ENCODE measurements at places on chromosomes 11 and 22.

DNA sequence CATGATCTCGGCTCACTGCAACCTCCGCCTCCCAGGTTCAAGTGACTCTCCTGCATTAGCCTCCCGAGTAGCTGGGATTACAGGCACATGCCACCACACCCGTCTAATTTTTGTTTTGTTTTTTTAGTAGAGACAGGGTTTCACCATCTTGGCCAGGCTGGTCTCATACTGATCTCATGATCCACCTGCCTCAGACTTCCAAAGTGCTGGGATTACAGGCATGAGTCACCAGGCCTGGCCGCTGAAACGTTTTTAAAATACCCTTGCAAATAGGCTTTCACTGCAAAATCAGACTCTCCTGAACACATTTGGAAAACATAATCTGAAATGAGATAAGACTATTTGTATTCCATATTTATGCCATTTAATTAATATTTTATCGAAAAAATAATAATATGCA lies 826.1 kb upstream of the CNTN5 start:
- DNase-seq: no peak

DNA sequence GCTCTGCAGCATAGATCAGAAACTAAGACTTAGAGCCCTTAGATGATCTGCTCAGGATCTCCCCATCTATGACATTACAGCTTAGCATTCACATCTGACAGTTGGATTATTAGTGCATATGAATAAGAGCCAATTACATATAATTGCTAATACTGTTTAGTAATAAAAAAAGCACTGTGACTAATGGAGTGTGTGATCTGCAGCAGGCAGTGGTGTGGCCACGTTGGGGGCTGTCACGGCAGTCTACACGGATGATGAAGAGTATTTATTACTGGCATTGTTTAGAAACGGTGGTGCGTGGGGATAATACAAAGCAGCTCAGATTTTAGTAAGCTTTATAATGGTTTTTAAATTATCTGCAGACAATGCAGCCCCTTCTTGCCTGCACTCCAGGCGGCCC lies 93.5 kb upstream of the TIMP3 start:
- no peak for DNase-seq

DNA sequence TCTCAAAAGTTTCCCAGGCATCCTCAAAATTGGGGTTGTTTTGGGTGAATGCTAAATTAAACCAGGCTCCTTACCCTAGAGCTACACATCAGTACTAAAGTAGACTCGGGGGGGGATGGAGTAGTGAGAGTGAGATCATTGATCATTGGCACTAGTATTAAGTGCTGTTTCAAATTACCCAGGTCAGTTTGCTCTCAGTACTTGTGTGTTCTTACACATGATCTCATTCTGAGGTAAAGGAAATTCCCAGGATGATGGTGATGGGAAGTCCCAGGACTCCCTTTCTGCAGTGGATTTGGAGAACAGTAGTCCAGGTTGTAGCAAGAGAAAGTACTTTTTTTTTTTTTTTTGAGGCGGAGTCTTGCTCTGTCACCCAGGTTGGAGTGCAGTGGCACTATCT lies 12.5 kb downstream of the RBM4 start:
- DNase-seq: no peak

GRCh38 chr11:82899186-82899820 lies 927 bp downstream of the PRCP start:
- DNase-seq: no peak

- no peak for DNase-seq
Observed at GRCh38 chr11:35897019-35897418, 46.8 kb upstream of the LDLRAD3 start.

DNA sequence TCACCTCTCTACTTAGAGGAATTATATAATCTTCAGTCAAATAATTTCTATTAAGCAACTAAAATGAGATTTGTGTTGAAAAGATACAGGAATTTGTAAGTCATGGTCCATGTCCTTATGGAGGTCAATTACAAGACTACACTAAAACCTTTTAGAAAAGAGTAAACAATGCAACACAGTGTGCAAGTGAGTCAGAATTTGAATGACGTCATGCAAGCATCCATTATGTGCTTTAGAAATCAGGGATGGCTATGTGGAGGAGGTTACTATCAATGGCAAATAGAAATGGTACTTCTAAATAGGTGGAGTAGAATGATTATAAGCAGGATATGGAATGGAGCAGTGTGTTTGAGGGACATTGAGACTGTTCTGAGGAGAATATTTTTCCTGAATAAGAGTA lies 16.6 kb downstream of the OR10D3 start:
- peak; percentile 27 for DNase-seq

- peak; percentile 61 for DNase-seq
Observed at GRCh38 chr11:30342736-30343166, 19.8 kb downstream of the ARL14EP start.

GRCh38 chr11:13896175-13896980 lies 66.1 kb upstream of the SPON1 start:
- no peak for DNase-seq

DNA sequence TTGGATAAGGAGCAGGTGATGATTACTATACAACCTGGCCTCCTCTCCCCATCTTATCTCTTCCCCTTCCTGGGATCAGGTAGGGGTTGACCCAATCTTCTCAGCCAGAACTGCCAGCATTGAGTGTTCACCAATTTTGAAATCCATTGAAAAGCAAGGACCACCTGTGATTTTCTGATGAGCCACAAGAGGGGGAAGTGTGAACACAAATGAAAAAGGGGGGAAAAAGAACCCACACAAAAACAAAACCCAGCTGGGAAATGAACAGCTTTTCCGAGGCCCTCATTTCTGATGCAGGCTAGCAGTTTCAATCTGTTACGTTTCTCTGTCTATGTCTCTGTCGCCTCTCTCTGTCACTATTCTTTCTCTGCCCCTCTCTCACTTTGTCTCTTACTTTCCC lies 161.9 kb downstream of the INSC start:
- DNase-seq: no peak

DNA sequence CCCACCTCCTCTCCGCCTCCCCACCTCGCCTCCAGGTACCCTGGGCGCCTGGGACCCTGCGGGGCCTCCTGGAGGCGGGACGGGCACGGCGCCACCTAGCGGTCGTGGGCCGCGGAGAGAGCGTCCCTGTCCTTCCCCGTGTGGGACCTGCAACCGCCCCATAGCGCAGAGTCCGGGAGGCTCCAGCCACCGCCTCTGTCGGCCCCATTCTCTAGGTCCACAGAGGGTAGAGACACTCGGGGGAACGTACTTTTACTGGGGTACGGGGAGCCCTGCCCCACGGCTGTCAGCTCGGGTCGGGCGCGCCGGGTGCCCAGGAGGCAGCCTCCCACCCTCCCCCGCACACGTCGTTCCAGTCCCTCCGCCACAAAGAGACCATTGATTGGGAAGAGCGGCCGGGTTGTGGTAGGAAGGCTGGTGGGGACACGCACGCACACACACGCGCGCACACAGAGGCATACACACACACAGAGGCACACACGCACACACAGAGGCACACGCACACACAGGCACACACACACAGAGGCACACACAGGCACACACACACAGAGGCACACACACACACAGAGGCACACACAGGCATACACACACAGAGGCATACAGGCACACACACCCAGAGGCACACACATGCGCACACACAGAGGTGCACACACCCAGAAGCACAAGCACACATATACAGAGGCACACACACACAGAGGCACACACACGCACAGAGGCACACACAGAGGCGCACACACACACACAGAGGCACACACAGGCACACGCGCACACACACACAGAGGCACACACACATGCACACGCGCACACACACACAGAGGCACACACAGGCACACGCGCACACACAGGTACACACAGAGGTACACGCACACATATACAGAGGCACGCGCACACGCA lies 12.6 kb upstream of the NECTIN1 start:
- DNase-seq: peak; percentile 82

DNA sequence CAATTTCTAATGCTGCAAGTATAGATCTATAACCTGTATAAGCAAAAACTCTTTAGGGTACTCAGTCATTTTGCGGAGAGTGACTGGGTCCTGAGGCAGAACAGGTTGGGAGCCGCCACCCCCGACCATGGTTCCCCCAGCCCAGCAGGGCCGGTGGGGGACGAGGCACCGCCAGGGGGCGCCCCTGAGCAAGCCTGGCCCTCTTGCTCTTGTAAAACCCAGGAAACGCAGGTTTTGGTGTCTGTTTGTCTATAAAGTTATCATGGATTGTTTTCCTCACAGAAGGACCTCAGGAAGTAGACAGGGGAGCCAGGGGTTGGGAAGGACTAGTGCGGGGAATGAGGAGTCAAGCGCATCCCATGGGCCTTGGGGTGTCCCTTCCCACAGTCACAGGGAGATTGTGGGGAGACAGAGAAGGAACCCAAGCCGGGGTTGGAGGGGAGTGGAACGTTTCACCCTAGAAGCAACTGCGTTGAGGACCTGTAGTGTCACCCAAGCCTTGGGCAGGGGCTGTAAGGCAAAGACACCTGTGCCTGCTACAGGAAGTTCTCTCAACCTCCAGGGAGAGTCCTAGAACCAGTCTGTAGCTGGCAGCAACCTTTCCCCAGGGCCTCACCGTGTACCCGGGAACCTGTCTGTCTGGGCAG lies 26.4 kb downstream of the KCTD17 start:
- DNase-seq: peak; percentile 80

- peak; percentile 55 for DNase-seq
Observed at GRCh38 chr11:11848891-11849746, 7.3 kb downstream of the USP47 start.

- no peak for DNase-seq
Observed at GRCh38 chr11:43898574-43898973, 17.9 kb downstream of the ALKBH3 start.

DNA sequence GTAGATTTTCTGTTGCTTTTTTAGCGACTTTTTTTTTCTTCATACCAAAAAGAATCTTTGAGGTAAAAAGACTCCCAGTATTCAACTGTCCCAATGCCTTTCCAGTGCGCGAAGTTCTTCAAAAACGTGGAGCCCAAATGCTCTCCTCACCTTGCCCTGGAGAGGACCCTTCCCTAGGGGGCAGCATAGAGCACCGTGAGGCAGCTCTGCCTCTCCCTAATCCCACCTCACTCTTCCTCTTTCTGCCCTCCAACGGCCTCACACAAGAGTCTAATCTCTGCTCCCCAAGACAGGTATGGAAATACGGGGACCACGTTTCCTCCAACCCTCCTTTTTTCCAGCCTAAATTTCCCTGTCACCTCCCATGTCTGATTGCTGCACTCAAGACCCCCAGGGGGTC lies 117.5 kb upstream of the ALX4 start:
- peak; percentile 8 for DNase-seq

DNA sequence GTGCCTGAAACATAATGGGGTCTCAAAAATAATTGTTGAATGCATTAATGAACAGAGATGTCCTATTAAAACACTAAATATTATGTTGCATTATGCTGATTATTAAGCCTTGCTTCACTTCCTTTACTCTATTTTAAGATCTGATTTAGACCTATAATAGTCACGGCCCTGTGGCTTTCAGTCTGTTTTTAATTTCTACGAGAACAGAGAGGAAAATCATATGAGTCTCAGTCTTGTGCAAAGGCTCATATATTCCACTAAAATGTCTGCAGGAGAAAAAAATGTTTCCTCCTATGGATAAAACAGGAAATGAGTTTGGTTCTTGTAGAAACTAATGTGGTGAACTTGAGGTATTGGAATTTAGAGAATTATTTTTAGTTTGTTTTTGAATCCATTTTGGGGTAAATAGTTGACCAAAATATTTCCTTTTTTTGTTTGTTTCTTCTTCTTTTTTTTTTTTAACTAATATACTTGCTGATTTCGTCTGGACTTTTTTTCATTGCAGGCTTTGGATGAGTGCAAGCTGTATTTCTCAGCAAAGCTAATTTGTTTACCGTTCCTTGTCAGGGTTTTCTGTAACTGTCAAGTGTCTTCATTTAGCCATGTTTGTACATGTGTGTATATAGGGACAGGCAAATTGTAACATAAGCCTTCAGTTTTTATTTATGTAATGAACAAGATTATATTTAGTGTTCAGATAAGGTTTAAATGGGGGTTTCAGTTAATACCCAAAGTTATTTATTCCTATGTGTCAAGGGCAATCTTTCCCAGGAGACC lies 139.1 kb upstream of the DDI1 start:
- peak; percentile 27 for DNase-seq

GRCh38 chr22:40234658-40235057 lies 56.9 kb downstream of the TNRC6B start:
- no peak for DNase-seq

DNA sequence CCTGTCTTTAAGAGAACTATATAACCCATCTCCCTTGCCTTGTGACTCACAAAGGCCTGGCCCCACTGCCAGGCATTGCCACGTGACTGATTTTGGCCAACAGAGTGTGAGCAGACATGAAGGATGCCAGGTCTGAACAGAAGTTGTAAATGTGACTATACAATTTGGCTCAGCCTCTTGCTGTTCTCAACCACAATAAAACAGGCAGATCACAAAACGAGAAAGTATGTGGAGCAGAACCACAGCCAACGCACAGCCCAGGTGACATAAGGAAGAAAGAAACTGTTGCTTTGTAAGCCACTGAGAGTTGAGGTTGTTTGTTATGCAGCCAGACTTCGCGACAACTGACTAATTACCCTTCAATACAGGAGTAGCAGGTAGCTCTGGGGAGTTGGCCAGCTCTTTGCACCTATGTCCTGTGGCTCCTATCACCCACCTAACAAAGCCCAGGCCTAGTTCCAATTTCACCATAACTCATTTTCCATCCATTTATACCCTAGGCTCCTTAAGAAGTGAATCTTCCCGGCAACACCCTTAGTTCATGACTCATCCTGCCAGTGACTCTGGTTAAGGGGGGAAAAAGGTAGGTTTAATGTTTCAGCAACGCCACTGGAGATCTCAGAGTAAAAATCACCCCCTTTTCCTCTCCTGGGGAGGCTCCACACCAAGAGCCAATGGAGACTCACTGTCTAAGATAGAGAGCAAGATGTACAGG lies 53.7 kb downstream of the GALNT18 start:
- no peak for DNase-seq

DNA sequence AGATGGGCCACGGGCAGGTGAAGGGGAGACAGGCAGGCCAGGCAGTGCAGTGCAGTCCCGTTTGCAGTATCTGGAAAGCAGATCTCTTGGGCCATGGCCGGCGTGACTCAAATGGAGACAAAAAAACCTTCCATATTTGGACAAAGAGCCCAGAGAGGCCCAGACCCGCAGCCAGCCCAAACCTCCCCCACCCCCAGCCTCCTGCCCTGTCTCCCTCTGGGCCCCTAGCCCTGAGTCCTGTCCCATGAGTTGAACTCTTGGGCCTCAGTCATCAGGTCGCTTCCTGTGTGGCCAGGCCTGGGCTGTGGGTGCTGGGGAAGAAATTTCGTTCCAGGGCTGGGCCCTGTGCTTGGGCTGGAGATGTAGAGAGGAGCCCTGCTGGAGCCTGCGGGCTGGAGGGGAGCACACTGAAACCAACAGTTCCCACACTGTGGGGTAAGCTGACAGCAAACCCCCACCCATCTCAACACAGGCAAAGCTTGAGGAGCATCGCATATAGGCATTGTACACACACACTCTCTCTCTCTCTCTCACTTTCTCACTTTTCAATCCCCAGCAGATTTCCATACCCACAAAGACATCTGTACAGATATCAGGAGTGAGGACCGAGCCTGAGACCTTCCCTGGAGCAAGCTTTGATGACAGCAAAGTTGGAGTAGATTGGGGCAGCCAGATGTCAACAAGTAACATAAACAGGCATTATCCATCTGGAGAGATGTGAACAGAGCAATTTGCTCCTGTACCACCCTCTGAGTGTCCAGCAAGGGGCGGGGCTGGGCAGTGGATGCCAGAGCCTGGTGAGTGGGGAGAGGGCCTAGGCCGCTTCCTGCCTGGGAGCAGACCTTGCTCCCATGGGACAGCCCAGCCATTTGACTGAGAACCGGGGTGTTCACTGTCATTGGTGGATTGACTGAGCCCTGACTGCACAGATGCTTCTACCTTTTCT lies 17.2 kb downstream of the ARHGEF17 start:
- DNase-seq: no peak

- DNase-seq: no peak
Observed at GRCh38 chr11:134584001-134584561, 172.0 kb upstream of the B3GAT1 start.

Measured in suppressor macrophage (primary cell).